ENCODE measurements at places on chromosomes 5 and 9.

DNA sequence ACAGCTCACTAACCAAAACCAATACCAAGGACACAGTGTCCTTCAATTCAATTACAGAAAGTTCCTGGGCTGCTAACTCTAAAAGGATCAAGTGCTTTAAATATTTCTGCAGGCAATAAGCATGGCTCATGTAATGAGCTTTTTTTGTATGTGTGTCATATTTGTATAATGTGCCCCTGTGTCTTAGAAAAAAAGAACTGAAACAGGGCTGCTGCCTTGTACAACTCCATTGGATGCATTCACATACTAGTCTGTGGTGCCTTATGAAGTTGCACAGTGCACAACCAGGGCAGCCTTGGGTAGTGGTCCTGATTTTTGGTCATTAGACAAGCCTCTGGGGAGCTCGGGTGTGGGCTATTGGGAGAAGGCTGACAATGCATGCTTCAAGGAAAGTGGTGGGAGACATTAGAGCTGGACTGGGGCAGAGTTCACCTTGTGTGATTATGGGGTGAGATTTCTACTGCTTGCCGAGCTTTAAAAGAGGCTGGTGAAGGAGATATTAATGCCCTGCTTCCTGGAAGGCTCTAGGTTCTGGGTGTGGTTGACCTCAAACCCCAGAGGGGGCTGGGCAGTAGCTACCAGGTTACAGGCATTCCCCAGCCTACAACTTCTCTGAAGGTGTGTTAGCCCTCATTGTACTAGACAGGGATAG lies 3.6 kb upstream of the CPEB4 start:
- DNase-seq, result no peak

DNA sequence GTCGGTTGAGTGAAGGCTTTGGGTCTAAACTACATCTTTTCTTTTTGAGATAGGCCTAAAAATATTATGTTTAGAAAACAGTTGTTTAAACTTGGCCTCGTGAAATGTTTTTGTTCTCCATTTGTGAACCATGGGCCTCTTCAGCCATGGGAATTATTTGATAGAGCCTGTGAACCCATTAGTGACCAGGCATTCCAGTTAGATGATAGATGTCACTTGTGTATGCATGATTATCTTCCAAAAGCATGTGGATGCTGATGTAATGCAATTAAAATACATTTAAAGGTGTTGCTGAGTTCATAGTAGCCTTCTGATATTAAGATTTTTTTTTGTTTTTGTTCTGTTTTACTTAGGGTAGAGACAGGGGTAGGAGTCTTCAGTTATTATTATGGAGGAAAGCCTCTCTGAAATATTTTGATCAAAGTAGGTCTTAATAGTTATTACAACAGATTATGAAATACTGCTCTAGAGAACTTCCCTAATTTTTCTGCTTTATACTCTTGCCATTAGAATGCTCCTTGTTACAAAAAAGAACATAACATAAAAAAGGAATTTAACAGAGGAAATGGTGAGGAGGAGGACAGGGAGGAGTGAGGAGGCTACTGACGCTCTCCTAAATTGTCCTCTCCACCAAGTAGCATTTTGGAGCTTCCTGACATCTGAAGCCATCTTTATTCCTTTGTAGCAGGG lies 32.9 kb downstream of the CPEB4 start:
- no peak for DNase-seq

GRCh38 chr5:180179442-180180420 lies 29.3 kb downstream of the RASGEF1C start:
- no peak for DNase-seq

- no peak for DNase-seq
Observed at GRCh38 chr5:120464627-120465435, 731 bp downstream of the PRR16 start.

GRCh38 chr9:21510806-21511205 lies 28.7 kb upstream of the IFNE start:
- DNase-seq, result no peak

DNA sequence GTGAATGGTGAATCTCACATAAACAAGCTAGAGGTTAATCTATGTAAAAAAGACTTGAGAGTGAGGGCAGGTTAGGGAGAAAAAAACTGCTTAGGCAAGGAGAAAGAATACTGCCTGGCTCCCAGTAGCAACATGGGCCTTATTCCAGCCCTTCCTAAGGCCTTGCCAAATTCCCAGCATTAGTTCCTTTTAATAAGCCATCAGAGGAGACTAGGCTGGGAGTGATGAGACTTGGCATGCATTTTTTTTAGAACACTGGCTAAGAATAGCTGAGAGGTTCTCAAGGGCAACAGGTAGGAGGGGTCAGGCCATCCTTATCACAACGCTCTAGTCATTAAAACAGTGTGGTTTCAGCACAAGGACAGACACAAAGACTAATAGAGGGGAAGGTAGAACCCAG lies 20.9 kb upstream of the ZBTB43 start:
- DNase-seq, result no peak

- DNase-seq, result no peak
Observed at GRCh38 chr5:59537961-59538749, 355.4 kb downstream of the PDE4D start.

- no peak for DNase-seq
Observed at GRCh38 chr5:6886866-6887265, 173.6 kb downstream of the TENT4A start.

- DNase-seq, result no peak
Observed at GRCh38 chr9:79567671-79568098, 4.1 kb upstream of the TLE4 start.

DNA sequence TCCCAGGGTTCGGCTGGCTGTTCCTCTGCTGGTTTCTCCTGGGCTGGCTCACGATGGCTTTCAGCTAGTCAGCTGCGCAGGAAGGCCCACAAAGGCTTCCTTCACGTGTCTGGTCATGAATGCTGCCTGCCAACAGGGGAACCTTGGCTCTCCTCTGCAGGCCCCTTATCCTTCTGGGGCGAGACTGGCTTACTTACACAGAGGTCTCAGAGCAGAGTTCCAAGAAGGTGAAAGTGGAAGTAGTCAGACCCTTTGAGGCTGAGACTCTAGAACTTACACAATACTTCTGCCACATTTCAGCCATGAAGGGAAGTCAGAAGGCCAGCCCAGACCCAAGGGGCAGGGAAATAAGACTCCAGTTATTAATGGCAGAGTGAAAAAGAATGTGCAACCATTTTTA lies 99.5 kb downstream of the LHFPL2 start:
- DNase-seq, result no peak

GRCh38 chr9:23538461-23539003 lies 287.5 kb downstream of the ELAVL2 start:
- no peak for DNase-seq

GRCh38 chr9:18865542-18865941 lies 167.5 kb downstream of the SAXO1 start:
- DNase-seq, result no peak

DNA sequence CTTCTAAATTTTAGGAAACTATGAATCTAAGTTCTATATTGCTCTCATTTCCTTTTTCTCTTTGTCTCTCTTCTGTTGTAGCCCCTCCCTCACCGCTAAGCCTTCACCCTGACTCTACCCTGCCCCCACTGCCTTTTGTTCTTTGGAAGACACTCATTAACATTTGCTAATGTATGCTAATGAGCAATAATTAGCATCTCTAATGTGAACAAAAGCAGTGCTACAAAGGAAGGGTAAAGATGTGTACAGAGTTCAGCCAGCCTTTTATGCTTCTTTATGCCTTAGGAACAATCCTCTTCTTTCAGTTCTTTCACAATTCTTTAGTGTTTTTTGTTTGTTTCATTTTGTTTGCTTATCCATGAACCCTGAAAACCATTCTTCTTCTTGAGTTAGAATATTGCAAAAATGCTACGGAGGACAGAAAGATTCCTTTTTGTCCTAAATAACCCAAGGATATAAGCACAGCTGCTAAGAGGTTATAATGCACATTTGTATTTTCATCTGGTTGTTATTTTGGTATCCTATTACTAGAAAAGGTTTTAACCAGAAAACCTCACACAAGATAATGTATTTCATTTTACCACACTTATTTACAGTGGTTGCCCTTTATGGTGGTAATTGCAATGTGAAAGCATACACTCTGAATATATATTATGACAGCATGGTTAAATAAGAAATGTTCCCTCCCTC lies 159.3 kb downstream of the TMC1 start:
- DNase-seq, result no peak
